ENCODE measurements at places on chromosomes 16 and 17.

DNA sequence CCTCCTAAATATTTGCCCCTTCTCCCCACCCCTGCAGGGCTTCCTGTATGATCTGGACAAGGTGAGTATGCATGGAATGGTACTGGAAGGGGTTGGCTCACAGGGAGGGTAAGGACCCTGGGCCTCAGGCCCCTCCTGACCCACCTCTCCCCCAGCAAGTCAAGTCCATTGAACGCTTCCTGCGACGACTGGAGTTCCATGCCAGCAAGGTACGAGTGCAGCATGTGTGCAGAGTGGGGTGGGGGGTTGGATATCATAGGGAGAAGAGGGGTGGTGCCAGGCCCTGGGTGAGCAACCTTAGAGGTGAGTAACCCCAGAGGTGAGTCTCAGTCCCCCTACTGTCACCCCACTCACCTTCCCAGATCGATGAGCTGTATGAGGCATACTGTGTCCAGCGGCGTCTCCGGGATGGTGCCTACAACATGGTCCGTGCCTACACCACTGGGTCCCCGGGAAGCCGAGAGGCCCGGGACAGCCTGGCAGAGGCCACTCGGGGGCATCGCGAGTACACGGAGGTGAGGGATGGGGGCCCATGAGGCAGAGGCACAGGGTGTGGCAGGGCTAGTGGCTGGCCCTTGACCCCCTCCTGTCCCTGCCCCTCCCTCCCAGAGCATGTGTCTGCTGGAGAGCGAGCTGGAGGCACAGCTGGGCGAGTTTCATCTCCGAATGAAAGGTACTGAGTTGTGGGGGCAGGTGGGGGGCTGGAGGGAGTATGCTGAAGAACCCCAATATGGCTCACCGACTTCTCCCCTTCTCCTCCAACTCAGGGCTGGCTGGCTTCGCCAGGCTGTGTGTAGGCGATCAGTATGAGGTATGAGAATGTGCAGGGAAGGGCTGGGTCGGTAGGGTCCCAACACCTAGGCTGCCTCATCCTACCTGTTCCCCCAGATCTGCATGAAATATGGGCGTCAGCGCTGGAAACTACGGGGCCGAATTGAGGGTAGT, 11.3 kb downstream of the RIPOR1 start:
- no peak overlapping the region for H3K27ac ChIP-seq
- no peak for DNase-seq
- peaks cover 28% of the 10 kb centered on the region for H3K36me3 ChIP-seq
- no peaks in the 10 kb centered on the region for H3K27me3 ChIP-seq
- no peaks in the 10 kb centered on the region for H3K4me1 ChIP-seq

DNA sequence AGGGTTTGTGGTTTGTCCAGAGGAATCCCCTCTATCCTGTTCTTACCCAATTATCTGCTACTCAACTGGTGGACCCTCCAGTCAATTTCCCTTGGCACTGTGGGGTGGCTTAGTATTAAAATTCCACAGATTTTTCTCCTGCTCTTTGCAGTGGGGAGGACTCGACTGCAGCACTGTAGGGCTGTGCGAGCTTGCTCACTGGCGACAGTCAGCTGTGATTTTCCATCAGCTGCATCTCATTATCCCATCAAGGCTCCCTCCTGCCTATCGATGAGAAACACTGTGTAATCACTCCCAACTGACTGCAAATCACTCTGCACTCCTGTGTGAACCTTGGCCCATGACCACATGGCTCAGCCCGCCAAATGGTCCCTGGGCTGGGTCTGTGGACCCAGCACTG, 90.5 kb upstream of the MAF start:
- H3K4me1 ChIP-seq: no peaks in the 10 kb centered on the region
- no peaks in the 10 kb centered on the region for H3K36me3 ChIP-seq
- no peaks in the 10 kb centered on the region for H3K27me3 ChIP-seq
- H3K4me3 ChIP-seq: no peak overlapping the region
- DNase-seq: no peak

DNA sequence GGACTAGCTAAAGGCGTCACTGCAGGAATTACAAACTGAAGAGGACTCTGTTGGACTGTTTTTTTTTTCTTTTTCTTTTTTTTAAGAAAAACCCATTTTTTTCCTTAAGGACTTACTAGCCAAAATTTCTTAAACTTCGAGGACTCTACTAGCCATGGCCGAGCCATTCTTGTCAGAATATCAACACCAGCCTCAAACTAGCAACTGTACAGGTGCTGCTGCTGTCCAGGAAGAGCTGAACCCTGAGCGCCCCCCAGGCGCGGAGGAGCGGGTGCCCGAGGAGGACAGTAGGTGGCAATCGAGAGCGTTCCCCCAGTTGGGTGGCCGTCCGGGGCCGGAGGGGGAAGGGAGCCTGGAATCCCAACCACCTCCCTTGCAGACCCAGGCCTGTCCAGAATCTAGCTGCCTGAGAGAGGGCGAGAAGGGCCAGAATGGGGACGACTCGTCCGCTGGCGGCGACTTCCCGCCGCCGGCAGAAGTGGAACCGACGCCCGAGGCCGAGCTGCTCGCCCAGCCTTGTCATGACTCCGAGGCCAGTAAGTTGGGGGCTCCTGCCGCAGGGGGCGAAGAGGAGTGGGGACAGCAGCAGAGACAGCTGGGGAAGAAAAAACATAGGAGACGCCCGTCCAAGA, 878 bp downstream of the HEXIM1 start:
- peak overlapping the region; percentile 81 for H3K27ac ChIP-seq
- no peaks in the 10 kb centered on the region for H3K36me3 ChIP-seq
- DNase-seq: peak; percentile 89
- peak overlapping the region; percentile 99 for H3K4me3 ChIP-seq
- peaks cover 17% of the 10 kb centered on the region for H3K4me1 ChIP-seq

GRCh38 chr17:80649672-80650330, 105.2 kb downstream of the RPTOR start:
- H3K4me1 ChIP-seq: peaks cover 24% of the 10 kb centered on the region
- no peak overlapping the region for H3K27ac ChIP-seq
- H3K36me3 ChIP-seq: peaks cover 2% of the 10 kb centered on the region
- no peak overlapping the region for H3K4me3 ChIP-seq

DNA sequence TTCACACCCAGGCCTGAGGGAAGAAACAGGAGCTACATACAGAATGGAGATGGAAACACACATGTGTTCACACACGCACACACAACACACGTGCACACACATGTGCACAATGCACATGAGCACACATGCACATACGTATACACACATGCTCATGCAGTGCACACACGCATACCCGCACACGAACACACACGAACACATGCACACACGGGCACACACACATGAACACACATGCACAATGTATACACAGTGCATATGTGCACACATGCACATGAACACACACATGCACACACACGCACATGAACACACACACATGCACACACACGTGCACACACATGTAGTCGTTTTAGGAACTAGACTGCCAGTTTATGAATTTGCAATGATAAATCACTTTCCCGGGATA, 49.3 kb upstream of the CDR2 start:
- H3K36me3 ChIP-seq: peaks cover 12% of the 10 kb centered on the region
- H3K27me3 ChIP-seq: no peaks in the 10 kb centered on the region
- H3K4me3 ChIP-seq: no peak overlapping the region
- no peak for DNase-seq
- H3K27ac ChIP-seq: no peak overlapping the region
- H3K4me1 ChIP-seq: no peaks in the 10 kb centered on the region

GRCh38 chr16:49519741-49520140, 146.1 kb downstream of the C16orf78 start:
- H3K4me1 ChIP-seq: peaks cover 61% of the 10 kb centered on the region
- no peaks in the 10 kb centered on the region for H3K27me3 ChIP-seq
- no peak for DNase-seq
- no peaks in the 10 kb centered on the region for H3K36me3 ChIP-seq
- no peak overlapping the region for H3K4me3 ChIP-seq

DNA sequence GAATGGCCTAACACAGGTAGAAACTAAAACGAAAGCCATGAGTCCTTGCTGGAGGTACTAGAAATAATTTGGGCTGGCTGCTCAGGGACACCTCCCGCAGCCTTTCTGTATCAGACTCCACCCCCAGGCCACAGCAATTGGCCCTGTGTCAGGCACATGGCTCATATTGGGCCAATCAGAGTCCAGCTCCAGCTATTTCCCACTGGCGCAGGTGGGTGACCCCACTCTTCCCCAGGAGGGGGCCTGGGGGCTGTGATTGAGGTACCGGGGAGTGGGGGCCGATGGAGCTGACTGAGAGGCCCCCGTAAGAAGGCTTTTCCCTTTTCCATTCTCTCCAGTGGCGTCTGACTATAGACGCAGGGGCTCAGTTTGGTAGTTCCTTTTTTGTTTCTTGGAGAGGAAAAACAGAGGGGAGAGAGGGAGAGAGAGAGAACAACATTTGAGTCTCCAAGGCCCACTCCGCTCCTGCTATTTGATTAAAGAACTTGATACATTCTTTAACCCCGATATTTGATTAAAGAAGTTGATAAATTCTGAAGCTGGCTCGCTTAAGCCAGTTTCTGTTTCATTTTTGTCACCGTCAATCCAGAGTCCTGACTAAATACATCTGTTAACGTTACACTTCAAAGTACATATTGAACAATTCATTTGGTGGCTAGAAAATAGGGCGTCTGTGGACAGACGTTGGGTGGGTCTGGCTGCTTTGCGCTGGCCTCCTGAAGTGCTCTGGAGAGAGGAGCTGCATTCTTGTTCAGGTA, 26.3 kb downstream of the FOXL1 start:
- H3K27me3 ChIP-seq: no peaks in the 10 kb centered on the region
- DNase-seq: no peak
- no peak overlapping the region for H3K4me3 ChIP-seq
- peaks cover 7% of the 10 kb centered on the region for H3K4me1 ChIP-seq
- no peak overlapping the region for H3K27ac ChIP-seq

- H3K27me3 ChIP-seq: no peaks in the 10 kb centered on the region
- H3K36me3 ChIP-seq: no peaks in the 10 kb centered on the region
- H3K4me3 ChIP-seq: no peak overlapping the region
- H3K4me1 ChIP-seq: no peaks in the 10 kb centered on the region
Observed at GRCh38 chr16:49116873-49117272, 164.8 kb downstream of the CBLN1 start.

DNA sequence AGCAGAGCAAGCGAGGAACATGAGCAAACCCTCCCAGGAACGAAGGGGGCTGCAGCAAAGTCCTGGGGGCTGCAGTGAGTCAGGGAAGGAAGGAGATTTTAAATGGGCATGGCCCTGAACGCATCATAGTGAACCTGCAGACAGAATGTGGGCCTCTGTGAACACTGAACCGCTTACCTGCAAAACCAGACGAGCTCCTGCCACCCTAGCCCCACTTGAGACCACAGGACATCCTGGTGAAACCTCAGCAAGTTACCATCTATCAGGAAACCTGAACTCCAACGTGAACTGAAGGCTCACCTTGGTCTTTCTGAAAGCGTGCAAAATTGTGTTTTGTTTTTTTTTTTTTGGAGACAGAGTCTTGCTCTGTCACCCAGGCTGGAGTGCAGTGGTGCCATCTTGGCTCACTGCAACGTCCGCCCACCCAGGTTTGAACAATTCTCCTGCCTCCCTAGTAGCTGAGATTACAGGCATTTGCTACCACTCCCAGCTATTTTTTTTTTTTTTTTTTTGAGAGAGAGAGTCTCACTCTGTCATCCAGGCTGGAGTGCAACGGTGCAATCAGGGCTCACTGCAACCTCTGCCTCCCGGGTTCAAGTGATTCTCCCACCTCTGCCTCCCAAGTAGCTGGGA, 30.8 kb downstream of the FANCA start:
- H3K27me3 ChIP-seq: no peaks in the 10 kb centered on the region
- DNase-seq: no peak
- H3K27ac ChIP-seq: no peak overlapping the region
- H3K4me1 ChIP-seq: no peaks in the 10 kb centered on the region
- H3K4me3 ChIP-seq: no peak overlapping the region

DNA sequence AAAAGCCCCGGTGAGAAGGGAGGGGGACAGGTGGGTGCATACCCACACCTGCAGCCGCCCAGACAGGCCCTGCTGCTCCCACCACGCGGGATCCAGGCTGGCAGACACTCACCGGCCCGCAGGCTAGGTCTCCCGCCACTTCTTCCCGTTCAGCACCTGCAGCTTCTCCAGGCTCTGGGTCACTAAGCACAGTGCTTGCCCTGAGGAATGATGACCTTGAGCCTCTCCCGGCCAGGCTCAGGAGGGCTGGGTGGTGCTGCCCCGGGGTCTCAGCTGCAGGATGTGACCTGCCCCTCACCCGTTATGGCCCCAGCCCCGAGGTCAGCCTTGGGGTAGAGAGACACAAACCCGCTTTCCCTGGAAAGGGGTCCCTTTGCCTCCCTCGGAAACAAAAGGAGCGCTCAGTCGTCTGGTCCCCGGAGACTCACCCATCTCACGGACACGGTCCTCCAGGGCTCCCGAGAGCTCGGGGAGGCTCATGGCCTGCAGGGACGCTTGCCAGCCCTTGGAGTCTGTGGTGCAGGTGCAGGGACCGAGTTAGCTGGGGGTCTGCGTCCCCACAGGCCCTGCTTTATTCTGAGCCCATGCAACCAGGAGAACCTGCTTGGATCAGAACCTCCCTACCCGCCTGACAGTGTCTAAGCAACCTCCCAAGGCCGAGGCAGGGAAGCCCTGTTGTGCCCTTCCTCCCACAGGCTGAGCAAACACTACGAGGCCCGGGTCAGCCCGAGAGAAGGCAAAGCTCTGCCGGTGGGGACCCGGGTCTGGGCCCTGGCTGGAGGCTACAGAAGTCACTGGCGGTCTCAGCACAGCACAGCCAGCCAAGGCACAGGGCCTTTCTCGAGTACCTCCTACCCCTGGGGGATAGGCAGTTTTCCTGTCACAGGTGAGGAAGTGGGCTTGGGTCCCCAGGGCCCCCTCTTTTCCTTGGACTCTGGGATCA, 3.8 kb downstream of the NUDT16L1 start:
- peak; percentile 25 for DNase-seq
- H3K27ac ChIP-seq: no peak overlapping the region
- H3K27me3 ChIP-seq: no peaks in the 10 kb centered on the region
- H3K4me1 ChIP-seq: no peaks in the 10 kb centered on the region
- H3K4me3 ChIP-seq: no peak overlapping the region
- H3K36me3 ChIP-seq: peaks cover 71% of the 10 kb centered on the region

DNA sequence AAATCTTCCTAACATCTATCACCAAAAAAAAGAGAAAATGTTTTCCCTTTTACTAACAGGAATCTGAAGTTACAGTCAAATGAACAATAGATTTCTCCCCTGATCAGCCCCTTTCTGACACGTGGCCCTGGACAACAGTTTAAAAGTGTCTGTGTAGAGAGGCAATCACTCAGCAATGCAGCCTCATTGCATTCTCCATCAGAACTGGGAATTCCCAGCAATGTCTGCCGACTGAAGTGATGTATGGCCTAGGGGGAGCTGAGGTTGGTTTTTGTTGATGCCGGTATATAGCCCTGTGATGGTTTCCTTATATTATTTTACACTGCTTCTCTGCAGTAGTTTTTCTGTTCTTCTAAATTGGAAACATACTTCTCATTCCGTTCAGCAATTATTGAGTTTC, 904.3 kb upstream of the CDH8 start:
- H3K36me3 ChIP-seq: no peaks in the 10 kb centered on the region
- no peak for DNase-seq
- H3K27me3 ChIP-seq: no peaks in the 10 kb centered on the region

GRCh38 chr17:45676695-45677094, 107.4 kb upstream of the CRHR1 start:
- no peaks in the 10 kb centered on the region for H3K36me3 ChIP-seq
- H3K27ac ChIP-seq: no peak overlapping the region
- H3K27me3 ChIP-seq: no peaks in the 10 kb centered on the region
- H3K4me1 ChIP-seq: no peaks in the 10 kb centered on the region

GRCh38 chr17:82287868-82288801, 14.6 kb upstream of the CSNK1D start:
- H3K27me3 ChIP-seq: no peaks in the 10 kb centered on the region
- no peak for DNase-seq
- peaks cover 16% of the 10 kb centered on the region for H3K4me1 ChIP-seq
- H3K36me3 ChIP-seq: no peaks in the 10 kb centered on the region
- H3K27ac ChIP-seq: no peak overlapping the region

- peaks cover 33% of the 10 kb centered on the region for H3K27me3 ChIP-seq
- H3K27ac ChIP-seq: no peak overlapping the region
- H3K4me1 ChIP-seq: peaks cover 47% of the 10 kb centered on the region
- H3K4me3 ChIP-seq: peak overlapping the region; percentile 47
- no peaks in the 10 kb centered on the region for H3K36me3 ChIP-seq
Observed at GRCh38 chr17:38572669-38573365, 32.9 kb downstream of the SRCIN1 start.
